ENCODE measurements at places on chromosomes 7 and 10. TPM values are rescaled to one million over a fixed set of nuclear protein-coding genes. Genes with fewer than 3 reads are reported as not detected.

DNA sequence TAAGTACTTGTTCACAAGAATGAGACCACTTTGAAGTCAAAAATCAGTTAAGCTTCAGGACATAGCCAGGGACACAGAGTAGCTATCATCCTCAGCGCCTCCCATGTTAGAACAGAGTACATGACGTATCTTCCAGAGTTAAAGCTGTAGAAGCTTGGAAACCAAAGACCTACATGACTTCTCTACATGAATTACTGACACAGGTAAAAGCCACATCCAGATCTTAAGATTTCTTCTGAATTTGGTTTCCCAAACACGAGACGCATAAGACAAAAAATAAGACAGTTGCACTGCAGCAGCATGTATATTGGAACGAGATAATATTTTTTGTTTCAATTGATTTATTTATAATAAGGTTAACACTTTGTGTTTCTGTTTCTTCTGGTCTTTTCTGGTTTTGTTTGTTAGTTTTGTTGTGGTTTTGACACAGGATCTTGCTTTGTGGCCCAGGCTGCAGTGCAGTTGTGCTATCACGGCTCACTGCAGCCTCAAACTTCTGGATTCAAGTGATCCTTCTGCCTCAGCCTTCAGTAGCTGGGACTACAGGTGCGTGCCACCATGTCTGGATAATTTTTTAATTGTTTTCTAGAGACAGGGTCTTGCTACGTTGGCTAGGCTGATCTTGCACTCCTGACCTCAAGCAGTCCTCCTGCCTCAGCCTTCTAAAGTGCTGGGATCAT, 10.2 kb upstream of the EPC1 start:
- no peak for DNase-seq

DNA sequence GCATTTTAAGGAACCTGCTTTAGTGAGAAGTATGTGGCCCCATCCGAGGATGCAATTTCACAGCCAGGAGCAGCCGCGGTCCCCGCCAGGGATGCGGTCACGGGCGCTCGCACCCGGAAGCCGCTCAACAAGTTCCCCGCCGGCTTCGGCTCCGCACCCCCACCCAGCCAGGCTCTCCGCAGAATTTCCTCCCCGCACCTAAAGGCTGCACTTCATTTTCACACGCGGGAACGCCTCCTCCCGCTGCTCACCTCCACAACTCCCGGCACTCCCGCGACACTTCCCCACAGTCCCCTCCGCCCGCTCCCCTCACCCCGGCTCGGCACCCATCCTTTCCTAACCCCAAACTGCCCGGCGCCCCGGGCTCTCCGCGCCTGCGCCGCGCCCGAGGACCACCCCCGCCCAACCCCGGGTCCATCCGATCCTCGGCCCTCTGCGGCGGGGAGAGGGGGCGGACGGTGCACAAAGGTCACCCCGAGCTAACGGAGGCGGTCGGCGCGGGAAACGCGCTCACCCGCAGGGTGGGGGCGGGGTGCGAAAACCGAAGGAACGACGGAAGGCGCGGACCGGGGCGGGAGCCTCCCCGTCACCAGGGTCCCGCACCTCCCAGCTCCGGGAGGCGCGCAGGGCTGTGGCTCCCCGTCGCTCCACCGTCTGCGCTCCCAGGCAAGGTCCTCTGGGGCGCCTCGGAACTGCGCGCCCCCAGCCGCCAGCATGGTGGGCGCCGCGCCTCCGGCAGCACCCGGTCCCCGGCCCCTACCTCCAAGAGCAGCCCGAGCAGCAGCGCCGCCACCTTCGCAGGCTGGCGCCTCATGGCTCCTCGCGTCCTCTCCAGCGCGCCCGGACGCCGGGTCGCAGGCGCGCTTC, 558 bp downstream of the VOPP1 start:
- peak; percentile 76 for DNase-seq

- no peak for DNase-seq
Observed at GRCh38 chr7:157224627-157225026, 85.9 kb downstream of the UBE3C start.

DNA sequence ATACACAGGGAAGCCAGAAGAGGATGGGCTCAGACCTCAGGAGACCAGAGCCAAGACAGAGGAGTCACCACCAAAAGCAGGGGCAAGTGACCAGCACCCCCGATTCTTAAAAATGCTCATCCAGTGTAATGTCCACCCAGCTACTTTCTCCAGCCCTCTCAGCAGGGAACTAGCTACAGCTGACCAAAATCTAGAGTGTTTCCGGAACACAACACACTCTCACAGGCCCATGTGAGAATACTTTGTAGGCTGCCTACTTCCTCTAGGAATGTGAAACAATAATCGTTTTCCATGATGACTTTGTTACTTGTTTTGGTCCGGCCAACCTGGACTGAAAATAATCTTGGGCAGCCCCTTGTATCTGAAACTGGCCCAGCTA, 14.5 kb downstream of the PSAP start:
- DNase-seq: no peak

- no peak for DNase-seq
Observed at GRCh38 chr7:34371922-34372321, 286.1 kb upstream of the NPSR1 start.

Gene PNLIPRP2
- not detected for total RNA-seq

Measured in lower lobe of right lung (tissue), 2 donors.